ENCODE measurements at places on chromosomes 6 and 20.

- DNase-seq: no peak
These were observed 203.8 kb downstream of the TMEM242 start for GRCh38 chr6:157119502-157120027.

GRCh38 chr6:89975991-89976693, 81.9 kb downstream of the GJA10 start:
- no peak for DNase-seq

DNA sequence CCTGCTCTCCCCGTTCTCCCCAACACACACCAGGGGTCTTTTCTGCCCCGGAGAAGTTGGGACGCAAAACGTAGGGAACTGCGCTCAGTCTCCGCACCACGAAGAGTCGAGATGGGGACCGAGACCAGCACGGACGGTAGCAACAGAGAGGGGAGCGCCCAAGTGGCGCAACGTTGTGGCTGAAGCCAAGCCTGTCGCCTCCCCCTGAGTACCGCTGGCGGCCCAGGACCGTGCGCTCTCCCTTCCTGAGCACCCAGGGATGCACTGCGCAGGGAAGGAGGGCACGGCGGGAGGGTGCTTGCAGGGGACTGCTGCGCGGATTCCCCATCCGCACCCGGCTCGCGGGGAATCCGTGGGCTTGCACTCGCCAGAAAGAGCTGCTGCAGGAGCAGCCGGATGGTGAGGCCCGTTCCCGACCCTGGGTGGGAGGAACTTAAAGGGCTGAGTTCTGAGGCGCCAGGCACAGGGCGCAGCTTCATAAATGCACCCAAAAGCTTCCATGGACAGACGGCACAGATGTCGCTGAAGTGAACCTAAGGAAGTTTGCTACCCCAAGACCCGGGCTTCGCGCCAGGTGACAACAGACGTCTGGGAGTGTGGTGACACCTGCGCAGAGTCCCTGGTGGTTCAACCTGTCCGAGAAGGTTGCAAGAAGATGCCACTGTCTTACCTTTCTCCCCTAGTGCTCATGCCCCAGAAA, 178.7 kb downstream of the TBXT start:
- DNase-seq: no peak

GRCh38 chr20:1965520-1966351, 28.1 kb downstream of the PDYN start:
- DNase-seq: peak; percentile 58

DNA sequence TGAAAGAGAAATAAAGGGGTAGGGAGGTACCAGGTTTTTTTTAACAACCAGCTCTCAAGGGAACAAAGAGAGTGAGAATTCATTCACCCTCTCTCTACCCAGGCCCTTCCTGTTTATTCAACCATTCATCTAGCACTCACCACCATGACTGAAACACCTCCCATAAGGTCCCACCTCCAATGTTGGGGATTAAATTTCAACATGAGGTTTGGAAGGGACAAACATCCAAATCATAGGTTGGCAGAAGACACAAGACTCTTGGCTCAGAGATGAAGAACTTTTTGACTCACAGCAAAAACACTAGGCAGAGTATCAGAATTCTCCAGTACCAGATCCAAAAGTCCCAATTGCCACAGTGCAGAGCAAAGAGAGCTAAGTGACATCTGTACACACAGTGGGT, 186.3 kb downstream of the EDN1 start:
- DNase-seq: no peak

DNA sequence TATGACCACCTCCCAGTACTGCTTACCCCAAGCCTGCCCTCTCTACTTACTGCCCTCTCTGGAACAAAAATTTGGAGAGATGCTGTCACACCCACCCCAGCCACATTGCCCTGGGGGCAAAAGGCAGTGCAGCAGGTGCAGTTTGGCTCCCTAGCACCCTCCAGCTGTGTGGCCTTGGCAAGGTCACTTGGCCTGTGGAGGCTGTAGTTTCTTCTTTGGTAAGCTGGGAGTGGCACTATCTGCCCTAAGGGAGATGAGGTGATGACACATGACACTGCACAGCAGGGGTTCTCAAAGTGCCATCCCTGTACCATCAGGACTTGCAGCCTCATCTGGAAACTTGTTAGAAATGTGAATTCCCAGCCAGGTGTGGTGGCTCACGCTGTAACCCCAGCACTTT, 44.8 kb downstream of the TAF8 start:
- DNase-seq: no peak

DNA sequence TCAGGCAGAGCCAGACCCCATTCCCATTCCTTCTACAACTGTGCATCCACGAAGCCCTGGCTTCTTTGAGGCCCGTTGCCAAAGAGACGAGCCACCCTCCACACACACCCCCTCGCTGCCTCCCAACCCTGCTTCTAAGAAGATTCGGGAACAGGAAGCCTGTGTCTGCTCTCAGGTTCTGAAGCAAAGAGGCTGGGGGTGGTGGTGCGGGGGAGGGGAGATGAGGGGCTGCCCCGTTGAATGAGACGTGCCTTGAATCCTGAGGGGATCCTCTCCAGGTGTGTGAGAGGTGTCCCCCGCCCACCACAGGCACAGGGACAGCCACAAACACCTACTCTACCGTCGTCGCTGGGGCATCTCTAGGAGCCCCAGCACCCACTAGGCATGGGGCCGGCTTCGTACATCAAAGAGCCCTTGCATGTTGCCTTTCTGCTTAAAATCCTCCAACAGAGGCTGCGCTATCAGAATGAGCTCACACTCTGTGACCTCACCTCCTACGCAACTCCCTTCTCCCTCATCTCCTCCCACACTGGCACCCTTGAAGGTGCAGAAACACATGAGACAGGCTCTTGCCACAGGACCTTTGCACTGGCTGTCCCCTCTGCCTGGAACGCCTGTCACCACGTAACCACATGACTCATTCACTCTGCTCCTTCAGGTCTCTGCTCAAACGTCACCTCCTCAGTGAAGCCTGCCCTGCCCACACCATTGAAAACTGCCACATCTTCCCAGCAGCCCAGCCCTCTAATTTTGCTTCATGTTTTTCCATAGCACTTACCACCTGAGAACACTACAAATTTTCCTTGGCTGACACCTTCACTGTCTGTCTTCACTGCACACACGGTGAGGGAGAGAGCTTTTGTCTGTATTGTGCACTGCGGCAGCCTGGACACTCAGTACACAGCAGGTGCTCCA, 58.5 kb downstream of the PREX1 start:
- DNase-seq: no peak

- no peak for DNase-seq
These were observed 161.1 kb upstream of the MCHR2 start for GRCh38 chr6:100155141-100155540.

- DNase-seq: no peak
These were observed 41.3 kb upstream of the CLDN20 start for GRCh38 chr6:155222506-155222905.

DNA sequence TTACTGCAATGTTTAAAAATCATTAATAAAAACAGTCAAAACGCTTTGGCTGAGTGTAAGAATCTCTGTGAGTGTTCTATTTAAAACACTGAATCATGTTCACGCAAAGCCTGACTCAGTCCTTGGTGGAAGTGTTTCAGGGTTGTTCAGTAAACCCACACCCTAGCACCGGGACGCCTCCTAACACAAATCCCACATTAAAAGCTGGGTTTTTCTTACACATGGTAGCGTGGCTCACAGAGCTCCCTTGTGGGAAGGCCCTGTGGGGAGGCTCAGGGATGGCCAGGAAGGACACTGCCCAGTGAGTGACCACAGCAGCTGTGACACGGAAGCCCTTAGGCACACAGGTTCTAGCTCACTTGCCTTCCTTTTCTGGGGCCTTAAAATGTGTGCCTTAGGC, 80.2 kb downstream of the GMPR start:
- no peak for DNase-seq

DNA sequence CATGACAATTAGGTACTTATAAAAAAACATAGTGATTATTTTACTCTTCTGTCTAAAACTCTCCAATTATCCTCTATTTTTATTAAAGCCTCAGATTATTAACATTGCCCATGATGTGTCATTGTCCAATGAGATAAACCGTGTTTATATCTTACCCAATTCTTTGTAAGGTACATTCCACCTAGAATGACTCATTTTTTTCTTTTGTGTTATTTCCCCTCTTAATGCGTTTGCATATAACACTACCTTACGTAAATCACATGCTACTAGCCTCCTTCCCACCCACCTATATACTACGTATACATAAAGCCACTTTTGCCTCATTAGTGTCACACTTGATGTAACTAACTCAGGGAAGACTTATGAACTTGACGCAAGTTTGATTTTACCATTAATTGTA, 336.3 kb upstream of the PTCHD4 start:
- DNase-seq: no peak

GRCh38 chr20:59013031-59013951, 5.9 kb upstream of the TUBB1 start:
- no peak for DNase-seq

DNA sequence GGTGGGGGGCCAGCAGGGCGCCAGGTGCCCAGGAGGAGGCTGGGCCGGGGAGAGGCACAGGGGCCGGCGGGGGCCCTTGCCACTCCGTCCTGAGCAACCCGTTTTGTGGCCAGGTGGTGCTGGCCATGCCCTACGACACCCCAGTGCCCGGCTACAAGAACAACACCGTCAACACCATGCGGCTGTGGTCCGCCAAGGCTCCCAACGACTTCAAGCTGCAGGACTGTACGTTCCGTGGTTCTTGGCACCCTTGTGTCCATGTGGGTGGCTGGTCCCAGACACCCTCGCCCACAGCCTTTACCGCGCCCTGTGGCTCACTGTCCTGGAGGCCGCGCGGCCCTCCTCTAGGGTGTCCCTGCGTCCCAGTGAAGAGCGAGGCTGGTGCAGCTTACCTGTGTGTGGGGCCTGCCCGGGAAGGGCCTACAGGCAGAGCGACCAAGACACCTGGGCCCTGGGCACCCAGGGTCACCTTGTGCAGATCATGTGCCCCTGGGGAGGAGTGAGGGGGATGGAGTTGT, 28.7 kb downstream of the PYGB start:
- DNase-seq: no peak

DNA sequence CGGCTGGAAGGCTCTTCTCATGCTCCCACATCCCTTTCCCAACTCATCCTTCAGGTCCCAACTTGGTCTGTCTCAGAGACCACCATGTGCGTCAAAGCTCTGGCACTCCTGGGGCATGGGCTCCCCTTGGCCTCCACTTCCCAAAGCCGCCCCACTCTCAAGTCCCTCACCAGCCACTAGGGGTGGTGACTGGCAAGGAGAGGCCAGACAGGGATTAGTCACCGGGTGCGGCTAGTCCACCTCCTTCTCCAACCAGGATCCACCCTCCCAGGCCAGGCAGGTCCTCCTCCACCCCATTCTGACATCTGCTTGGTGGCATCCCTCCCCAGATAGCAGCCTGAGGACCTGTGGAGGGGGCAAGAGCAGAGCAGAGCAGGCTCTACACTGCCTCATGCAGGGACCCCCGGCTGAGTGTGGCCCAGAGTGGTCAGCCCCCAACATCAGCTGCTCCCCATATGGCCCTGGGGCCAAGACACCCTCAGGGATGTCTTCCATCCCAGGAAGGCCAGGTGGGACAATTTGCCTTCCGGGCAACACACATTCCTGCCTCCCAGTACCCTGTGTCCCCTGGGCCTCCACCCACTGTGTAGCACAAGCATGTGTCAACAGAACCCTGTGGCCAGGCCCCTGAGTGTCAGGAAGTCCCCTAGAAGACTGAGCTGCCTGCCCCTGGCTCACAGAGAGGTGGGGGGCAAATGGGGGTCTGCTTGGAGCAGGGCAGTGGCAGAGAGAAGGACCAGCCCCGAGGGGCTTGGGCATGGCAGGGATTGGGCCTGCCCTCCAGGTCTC, 29.2 kb downstream of the YTHDF1 start:
- DNase-seq: no peak

DNA sequence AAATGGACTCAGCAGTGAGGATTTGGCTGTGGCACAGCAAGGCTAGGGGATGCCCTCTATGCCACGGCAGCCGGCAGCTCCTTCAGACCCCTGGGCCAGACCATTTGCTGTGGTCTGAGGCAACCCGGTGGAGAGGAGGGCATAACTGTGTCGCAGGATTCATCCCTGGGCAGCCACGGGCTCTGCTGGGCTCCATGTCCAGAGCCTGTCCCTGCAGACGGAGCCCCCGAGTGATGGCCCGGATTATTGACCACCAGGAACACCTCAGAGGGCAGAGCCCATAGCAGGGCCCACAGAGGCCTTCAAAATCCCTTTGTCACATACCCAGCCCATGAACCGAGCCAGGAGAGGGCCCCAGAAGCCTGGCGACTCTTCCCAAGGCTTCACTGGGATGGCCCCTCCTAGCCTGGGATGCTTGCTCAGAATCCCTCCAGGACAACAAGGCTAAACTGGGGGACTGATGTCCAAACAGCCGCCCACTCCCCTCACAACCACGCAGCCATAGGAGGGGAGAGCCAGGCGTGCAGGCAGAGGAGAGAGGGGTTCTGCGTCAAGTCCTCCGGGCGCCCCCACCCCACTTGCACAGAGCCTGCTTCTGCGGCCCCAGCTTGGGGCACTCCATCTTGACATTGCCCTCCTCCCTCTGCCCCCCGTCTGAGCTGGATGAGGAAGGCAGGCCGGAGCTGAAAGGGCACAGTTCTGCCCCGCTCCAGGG, 68.2 kb upstream of the AFDN start:
- DNase-seq: no peak

DNA sequence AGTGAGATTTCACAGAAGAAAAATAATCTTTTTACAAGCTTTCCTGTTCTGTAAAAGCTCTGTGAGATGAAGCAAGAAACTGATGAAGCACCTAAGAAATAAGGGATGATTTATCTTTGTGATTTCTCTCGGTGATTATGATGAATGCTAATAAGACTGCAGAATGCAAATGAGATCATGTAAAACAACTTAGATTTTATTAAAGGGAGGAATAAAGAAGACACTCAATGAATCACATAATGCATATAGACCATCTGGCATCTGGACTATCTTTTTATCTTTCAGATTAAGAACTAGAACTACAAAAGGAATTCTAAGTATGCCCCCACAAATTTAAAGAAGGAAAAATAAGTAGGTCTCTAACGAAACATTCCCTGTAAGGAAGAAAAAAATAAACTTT, 361.5 kb upstream of the OPRM1 start:
- DNase-seq: no peak

GRCh38 chr6:116876107-116876506, 935 bp upstream of the RFX6 start:
- no peak for DNase-seq

GRCh38 chr6:42153921-42154320, 11.5 kb upstream of the C6orf132 start:
- DNase-seq: no peak

GRCh38 chr6:163789199-163789810, 374.8 kb downstream of the QKI start:
- DNase-seq: no peak

- no peak for DNase-seq
These were observed 23.8 kb upstream of the CHMP4B start for GRCh38 chr20:33787253-33787891.

- no peak for DNase-seq
These were observed 86.2 kb downstream of the RAMACL start for GRCh38 chr6:166500246-166500645.

All from GM19239 (cell line).